Occipital lobe (tissue), 3 donors: ENCODE measurements at places on chromosomes 7 and 10. TPM values are rescaled to one million over a fixed set of nuclear protein-coding genes. Genes with fewer than 3 reads are reported as not detected.

SPDYE11 gene
- total RNA-seq, result not detected

DNA sequence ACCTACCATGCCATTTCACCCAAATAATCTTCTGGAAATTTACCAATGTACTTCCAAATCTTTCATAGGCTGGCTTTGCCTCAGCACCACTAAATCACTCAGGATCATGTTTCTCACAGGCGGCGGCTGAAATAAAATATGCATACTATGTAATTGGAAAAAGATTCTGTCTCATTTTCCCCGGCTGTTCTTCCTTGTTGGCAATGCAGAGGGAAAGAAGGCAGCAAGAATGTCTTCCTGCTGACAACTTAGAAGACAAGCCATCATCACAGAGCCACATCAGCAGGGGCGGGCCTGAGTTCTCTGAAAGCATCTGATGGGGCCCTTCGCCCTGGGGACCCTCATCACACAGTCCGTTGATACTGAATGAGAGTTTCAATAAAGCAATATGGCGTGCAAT is 39.2 kb upstream of the COL1A2 start:
- no peak for DNase-seq

DNA sequence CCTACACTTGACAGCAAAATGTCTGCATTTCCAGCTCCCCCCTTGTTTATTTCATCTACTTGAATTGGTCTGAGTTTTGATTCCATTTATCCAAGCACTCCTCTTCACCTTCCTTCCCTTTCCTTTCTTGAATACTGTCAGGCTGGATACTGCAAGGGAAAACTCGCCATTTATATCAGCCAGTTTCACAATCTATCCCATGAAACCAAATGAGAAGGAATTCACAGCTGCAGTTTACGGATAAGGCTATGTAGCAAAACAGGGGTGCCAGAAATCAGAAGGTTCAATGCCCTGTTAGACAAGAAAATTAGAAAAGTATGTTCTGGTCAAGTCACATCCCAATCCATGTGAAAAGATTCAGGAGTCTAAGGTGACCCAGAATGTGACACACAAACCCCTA is 28.1 kb downstream of the CCDC6 start:
- no peak for DNase-seq

- DNase-seq, result no peak
Measured at GRCh38 chr7:112431803-112432202, 18.5 kb upstream of the IFRD1 start.

STEAP1B gene
- total RNA-seq, result 1.1 TPM

ATOH7 gene
- 1.4 TPM for total RNA-seq

PHYH gene
- 9.8 TPM for total RNA-seq

CTAGE4 gene
- 0.31 TPM for total RNA-seq

PLXNA4 gene
- 103 TPM for total RNA-seq

DNA sequence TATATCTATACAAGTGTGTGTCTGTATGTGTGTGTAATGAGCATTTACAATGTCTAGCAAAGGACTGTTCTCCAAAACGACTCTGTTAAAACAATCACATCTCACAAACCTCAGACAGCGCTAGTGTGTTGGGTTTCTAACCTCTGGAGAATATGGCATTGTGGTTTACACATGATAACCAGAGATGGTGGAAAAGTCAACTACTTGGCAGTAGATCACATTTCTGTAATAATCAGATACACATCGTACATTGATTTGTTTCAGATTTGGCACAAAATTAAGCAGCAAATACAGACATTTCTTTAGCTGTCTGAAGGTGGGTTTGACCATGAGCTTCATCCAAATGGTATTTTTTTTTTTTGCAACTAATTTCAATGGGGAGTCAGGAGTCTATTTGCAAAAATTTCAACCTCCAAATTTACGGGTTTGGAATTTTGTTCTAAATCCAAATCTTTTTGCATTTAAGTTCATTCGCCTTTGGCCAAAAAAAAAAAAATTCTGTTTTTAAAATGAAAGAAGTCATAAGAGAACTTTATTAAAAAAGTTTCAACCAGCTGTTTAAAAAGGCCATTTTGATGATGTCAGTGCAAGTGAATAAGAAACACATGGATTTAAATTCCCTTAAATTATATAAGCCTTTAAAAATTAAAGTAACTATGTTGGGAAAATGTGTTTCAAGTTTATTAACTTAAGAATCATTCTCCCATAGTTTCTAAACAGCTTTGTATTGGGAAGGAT is 127.8 kb downstream of the TMEM26 start:
- DNase-seq, result no peak

HDAC9 gene
- 175 TPM for total RNA-seq

GRCh38 chr10:131155218-131155875 is 156.2 kb downstream of the TCERG1L start:
- DNase-seq, result no peak

DNA sequence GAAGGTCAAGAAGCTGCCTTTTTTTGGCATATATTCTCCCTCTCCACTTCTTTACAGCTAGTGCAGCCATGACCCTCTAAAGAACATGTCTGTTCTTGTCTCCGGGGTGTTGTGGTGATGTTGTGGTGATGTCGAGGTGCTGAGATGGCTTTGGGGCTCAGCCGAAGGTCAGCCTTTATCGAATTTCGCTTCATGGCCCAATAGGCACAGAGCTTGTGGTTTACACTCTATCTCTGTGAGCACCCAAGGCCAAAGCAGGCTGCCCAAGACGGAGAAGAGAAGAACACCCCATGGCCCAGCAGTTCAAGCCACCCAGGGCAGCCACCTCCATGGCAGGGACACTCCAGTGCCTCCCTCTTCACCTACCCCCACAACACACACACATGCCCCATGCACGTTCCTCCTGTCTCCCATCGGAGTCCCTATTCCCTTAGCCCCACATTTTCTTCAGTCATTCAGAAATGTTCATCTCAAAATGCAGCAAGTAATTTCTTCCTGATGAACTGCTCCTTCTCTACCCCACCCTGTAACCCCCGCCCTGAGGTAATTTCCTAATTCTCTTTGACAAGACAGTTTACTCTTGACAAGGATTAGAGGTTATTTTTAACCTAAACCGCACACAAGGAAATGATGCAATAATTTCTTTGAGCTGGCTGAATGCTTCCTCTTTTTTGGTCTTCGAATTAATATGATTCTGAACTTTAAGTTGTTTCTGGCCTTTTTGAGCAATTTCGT is 18.6 kb upstream of the ADRB1 start:
- DNase-seq, result no peak

- no peak for DNase-seq
Measured at GRCh38 chr7:103990991-103991390, 1.5 kb upstream of the RELN start.

A1CF gene
- total RNA-seq, result not detected

OR9A4 gene
- 0.31 TPM for total RNA-seq

DNA sequence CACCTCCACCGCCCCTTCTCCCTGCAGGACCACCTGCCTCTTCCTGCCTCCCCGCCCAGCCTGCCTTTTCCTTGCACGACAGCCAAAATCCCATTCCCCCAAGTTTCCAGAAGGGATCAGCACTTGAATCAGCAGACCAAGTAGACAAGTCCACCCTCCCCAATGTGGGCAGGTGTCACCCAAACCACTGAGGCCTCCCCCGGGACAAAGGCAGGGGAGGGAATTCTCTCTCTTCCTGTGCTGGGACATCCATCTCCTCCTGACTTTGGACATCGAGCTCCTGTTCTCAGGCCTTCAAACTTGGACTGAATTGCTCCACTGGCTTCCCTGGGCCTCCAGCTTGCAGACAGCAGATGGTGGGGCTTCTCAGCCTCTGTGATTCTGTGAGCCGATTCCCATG is 21.6 kb upstream of the PSMG3 start:
- no peak for DNase-seq

- DNase-seq, result no peak
Measured at GRCh38 chr10:5522913-5523560, 1.7 kb upstream of the CALML3 start.

GRCh38 chr7:133587903-133588302 is 335.0 kb downstream of the EXOC4 start:
- DNase-seq, result no peak

DNA sequence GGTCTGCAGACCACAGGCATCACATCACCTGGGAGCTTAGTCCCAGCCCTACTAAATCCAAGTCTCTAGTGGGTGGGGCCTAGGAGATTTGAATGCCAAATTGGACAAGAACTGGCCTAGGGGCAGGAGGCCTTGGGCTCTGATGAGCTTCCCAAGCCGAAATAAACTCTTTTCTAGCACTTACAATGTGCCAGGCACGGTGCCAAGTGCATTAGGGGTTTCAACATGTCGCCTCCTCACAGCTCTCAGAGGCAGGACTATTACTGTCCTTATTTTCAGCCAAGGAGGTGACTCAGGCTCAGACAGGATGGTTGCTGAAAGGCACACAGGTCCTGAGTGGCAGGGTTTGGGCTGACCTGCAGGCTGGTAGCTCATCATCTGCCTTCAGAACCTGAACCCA is 9.2 kb upstream of the CPA1 start:
- no peak for DNase-seq

LIPF gene
- total RNA-seq, result not detected

TRIM50 gene
- 0.16 TPM for total RNA-seq

DNMBP gene
- total RNA-seq, result 2.7 TPM

AZGP1 gene
- not detected for total RNA-seq

DNA sequence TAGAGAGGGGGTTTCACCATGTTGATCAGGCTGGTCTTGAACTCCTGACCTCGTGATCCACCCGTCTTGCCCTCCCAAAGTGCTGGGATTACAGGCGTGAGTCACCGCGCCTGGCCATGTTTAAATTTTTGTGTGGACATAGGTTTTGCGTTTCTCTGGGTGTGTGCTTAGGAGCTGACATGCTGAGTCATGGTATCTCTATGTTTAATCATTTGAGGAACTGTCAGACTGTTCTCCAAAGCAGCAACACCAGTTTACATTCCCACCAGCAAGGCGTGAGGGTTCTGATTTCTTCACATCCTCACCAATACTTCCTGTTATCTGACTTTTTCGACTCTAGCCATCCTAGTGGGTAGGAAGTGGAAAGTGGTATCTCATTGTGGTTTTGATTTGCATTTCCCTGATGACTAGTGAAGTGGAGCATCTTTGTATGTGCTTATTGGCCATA is 153.7 kb downstream of the DNAJB6 start:
- DNase-seq, result no peak

GRCh38 chr7:94003446-94004023 is 620 bp downstream of the BET1 start:
- DNase-seq, result no peak

IL2RA gene
- total RNA-seq, result not detected

GRCh38 chr7:132272763-132273371 is 303.4 kb downstream of the PLXNA4 start:
- no peak for DNase-seq

DNA sequence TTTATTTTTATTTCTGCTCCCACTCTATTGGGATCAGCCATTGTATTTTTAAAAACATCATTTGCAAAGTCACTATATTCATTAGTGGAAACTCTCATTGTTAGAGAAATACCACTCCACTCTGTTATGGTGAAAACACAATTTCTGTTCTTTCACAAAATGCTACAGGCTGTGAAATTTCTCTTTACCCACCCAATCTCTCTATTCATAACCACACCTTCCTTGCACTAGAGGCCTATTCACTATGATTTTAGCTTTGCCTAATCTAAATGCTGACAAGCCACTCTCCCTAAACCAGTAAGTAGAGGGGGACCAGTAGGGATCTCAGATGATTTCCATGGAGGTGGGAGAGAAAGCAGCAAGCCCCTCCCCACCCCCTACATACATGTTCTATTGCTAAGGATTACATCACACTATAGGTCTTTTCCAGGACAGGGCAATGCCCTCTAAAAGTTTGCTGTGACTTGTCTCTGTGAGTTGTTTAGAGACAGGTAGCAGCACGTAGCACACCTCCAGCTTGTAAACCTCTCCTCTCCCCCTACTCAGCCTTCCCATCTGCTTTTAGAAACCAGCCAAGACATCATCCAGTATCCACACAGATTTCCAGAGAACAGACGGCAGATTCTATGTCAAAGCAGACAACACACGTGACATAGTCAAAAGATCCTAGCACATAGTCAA is 58.3 kb upstream of the PPP1R3C start:
- no peak for DNase-seq

- DNase-seq, result no peak
Measured at GRCh38 chr10:24784923-24785322, 61.2 kb upstream of the ARHGAP21 start.

TMEM229A gene
- 1.7 TPM for total RNA-seq

DNA sequence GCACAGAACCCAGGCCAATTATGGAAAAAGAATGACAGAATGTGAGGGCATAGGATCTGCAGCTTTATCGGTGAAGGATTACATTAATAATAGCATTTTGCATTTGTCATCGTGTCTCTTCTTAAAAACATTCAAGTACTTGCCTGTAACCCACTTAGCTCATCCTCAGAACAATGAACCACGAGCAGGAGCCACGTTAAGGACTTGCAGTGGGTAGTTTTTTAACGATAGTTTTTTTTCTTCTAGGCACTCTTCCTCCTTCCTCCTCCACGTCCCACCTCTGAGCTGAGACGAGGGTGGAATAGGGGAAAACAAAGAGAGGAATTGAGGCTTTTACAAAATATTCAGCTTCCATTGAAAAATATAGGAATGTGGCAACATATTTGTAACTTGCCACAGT is 27.1 kb downstream of the CDHR3 start:
- no peak for DNase-seq

GRCh38 chr10:60490013-60490412 is 100.3 kb upstream of the ANK3 start:
- no peak for DNase-seq

- DNase-seq, result no peak
Measured at GRCh38 chr7:26368542-26368941, 76.9 kb downstream of the SNX10 start.

- no peak for DNase-seq
Measured at GRCh38 chr10:5614155-5614721, 52.2 kb downstream of the ASB13 start.

- DNase-seq, result no peak
Measured at GRCh38 chr10:114603303-114603702, 54.8 kb downstream of the ABLIM1 start.

GRCh38 chr7:11217848-11218565 is 244.3 kb downstream of the PHF14 start:
- DNase-seq, result no peak

- no peak for DNase-seq
Measured at GRCh38 chr7:158491094-158491493, 96.5 kb downstream of the PTPRN2 start.

SPDYE2B gene
- not detected for total RNA-seq

- DNase-seq, result no peak
Measured at GRCh38 chr10:102384053-102384452, 11.5 kb upstream of the NFKB2 start.

DNA sequence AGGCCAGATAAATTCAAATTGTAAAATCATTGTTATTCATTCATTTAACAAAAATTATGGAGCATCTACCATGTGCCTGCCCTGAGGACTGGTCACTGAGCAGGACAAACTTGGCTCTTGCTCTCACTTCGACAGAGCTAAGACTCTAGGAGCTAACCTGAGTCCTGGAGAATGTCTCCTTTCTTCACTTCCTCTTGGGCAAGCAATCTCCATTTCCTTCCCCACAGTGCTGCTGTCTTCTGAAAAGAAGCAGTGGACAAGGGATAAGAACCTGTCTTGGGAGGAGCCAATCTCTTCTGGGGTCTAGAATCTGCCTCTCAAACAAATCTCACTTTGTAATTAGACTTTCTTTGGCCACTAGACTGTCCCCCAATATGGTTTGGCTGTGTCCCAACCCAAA is 76.2 kb upstream of the PLXNA4 start:
- DNase-seq, result no peak

SPDYE17 gene
- not detected for total RNA-seq

GRCh38 chr10:127548022-127548421 is 1.1 kb upstream of the NPS start:
- no peak for DNase-seq

- peak; percentile 7 for DNase-seq
Measured at GRCh38 chr10:122062831-122063674, 74.1 kb downstream of the TACC2 start.

- no peak for DNase-seq
Measured at GRCh38 chr10:43069211-43069515, 7.7 kb upstream of the RET start.
